Activated T-cell treated with anti-CD3 and anti-CD28 coated beads, Interleukin-2, amount 50 U/mL, for 4 hours (primary cell): ENCODE measurements at places on chromosomes 3 and 15.

DNA sequence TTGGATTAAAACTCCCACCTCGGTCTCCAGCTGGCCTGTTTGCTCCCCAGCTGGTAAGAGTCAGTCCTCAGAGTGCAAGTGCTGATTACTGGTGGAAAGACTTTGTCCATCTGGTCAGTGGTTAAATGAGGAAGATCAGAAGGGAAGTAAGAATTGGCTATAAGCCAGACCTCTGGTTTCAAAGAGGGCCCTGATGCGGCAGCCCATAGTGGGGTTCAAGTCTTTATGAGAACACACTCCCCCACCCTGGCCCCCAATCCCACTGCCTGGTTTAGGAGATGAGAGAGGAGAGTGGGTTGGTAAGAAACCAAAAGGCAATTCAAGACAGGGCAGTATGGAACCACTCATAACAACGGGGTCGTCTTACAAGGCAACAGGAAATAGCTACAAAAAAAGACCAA is 65.0 kb downstream of the FRMD4B start:
- DNase-seq = no peak

- no peak for DNase-seq
Observed at GRCh38 chr3:115706311-115706829, 83.1 kb downstream of the GAP43 start.

DNA sequence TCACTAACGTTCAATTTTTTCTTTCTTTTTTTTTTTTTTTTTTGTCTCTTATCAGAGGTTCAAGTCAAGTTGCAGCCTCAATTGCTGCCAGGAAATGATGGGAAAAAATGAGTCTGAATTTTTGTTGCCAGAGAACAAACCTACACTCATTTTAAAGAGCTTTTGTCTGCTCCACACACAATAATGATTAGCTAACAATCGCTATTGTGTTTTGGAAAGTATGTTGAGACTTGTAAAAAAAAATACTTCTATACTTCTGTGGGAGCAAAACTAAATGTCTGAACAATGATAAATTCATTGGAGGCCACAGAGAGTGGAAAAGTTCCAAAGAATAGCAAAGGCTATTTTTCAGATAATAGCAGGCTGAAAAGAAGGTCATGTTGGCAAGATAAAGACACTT is 176.3 kb upstream of the LMCD1 start:
- DNase-seq = no peak

DNA sequence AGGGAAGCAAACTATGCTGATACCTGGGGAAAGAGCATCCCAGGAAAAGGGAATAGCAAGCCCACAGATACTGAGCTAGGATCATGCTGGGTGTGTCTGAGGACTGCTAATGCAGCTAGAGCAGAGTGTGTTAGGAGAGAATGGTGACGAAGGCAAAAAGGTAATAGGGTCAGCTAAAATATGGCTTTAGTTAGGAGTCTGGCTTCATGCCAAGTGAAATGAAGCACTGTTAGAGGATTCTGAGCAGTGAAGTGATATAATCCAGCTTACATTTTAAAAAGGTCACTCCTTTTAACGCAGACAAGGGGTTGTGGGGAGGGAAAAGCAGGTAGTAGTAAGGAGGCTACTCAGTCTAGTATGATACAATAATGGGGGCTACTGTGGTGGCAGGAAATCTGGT is 30.4 kb downstream of the SECISBP2L start:
- DNase-seq = no peak

DNA sequence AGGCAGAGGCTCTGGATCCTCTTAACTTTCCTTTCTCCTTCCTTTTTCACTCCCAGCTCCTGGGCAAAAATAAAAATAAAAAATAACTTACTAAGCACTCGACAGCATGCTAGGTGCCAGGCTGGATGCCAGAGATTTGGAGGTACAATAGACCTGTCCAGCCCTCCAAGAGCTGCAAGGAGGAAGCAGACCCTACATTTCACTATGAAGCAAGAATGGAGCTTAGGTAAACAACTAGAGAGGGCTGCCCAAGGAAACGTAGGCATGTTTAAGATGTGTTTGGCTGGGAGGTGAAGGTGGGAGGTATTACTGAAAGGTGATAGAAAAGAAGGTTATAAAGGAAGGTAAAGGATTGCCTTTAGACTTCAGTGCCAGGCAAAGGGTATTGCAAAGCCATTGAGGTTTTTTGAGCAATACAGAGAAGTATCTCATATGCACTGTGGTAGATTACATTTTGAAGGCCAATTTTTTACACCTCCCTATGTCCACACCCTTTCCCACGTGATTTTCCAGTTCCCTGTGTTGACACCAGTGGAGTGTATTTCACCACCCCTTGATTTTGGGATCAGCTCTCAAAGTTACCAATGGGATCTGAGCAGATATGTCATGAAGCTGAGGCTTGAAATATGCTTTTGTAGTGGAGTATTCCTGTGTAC is 69.1 kb downstream of the DCLK3 start:
- DNase-seq = no peak
